Left ventricle myocardium superior (tissue), 1 donor: ENCODE measurements at places on chromosomes 1 and 21.

- no peak for DNase-seq
Measured at GRCh38 chr1:70264839-70265238, 43.7 kb downstream of the SRSF11 start.

DNA sequence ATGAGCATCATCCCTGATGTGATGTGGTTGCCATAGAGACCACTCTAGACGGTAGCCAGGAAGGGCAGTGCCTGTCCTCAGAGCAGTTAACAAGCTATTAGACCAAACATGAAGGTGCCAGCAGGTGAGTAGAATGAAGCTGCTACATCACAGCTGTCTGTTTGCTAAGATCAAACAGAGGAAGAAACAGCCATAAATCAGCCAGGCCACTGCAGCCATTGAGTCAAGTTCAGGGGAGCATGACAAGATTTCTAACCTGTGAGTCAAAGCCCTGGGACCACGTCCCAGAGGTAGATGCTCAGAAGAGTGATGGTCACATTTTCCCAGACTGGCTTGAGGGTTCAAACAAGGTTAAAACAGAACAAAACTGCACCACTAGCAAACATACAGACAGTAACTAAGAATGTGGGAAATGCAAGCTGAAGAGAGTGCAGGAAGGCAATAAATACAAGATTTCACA is 450.6 kb upstream of the DAB1 start:
- DNase-seq = no peak

GRCh38 chr21:33544451-33545195 is 1.8 kb downstream of the SON start:
- no peak for DNase-seq

GRCh38 chr1:16367258-16367967 is 371 bp downstream of the SZRD1 start:
- peak; percentile 88 for DNase-seq

DNA sequence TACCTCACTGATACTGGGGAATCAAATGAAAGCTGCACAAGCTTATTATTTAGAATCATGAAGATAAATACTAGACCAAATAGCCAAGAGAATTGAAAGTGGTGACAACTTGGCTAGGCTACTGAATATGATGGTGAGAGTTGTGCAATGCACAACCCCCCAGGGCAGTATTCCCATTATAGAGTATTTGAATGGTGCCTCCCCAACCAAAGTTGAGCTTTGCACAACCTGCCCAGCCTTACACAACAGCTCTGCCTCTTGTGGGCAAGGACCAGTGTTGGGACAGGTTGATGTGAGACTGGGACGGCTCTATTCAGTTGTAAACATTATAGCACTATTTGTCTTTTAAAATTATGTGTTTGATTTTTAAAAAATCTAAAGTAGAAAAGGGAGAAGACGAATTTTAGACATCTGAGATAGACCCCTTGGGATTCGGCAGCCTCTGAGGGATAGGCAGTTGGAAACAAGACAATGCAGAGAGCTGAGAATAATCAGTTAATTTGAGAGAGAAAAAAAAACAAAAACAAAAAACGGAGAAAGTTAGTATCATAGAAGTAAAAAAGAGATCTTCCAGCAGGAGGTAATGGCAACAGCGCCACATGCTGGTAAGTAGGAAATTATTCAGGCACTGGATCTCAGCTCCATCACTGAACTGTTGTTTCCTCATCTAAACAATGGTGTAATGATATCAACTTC is 91.0 kb upstream of the KCNA3 start:
- DNase-seq = no peak

DNA sequence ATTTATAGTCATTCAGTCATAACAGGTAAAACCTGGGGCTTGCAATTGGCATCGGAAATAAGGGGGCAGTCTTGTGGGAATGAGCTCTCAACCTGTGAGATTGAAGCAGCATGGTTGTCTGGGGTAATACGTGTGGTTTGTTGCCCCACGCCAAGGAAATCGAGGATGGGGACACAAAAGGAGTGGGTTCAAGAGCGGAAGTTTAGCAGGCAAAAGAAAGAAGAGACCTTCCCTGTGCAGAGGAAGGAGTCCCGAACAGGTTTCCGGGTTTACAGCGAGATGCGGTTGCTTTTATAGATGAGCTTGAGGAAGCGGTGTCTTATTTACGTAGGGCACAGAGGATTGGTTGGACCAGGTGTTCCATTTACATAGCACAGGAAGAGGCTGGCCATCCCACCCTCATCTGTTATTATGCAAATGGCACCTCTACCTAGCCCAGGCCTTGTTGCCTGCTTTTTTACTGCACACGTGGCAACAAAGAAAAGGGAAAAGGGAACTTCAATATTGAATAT is 37.3 kb downstream of the IFNAR1 start:
- no peak for DNase-seq

GRCh38 chr21:34008618-34009017 is 64.8 kb upstream of the MRPS6 start:
- DNase-seq = no peak
